Esophagus muscularis mucosa (tissue), 4 donors: ENCODE measurements at places on chromosomes 16 and 17. TPM values are rescaled to one million over a fixed set of nuclear protein-coding genes. Genes with fewer than 3 reads are reported as not detected.

GRCh38 chr17:28717578-28718332 is at the start of gene RAB34:
TSS of gene RAB34 (minus strand) at chr17:28717868. CDS start at chr17:28717266, 602 bp downstream.
- peak; percentile 95 for DNase-seq

DNA sequence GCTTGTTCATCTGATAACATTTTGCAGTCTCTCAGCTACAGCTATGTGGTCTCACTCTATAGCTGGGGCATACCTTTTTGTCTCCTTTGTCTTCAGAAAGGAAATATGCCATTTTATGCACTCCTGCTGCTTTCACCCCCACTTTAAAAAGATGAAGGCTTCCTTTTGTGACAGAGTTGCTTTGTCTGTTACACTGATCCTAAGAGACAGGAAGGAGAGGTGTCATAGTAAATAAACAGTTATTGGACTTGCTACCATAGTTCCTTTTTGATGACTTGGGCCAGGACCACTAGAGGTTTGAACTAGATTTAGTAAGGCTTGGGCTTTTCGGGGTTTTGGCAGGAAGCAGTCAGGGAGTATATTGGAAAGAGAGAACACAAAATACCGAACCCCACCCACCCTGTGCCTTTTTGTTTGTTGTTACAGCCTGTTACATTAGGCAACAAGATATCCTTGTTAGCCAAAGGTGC is 1.8 kb upstream of the METTL9 start:
- no peak for DNase-seq

The KRT33A gene
- not detected for total RNA-seq

DNA sequence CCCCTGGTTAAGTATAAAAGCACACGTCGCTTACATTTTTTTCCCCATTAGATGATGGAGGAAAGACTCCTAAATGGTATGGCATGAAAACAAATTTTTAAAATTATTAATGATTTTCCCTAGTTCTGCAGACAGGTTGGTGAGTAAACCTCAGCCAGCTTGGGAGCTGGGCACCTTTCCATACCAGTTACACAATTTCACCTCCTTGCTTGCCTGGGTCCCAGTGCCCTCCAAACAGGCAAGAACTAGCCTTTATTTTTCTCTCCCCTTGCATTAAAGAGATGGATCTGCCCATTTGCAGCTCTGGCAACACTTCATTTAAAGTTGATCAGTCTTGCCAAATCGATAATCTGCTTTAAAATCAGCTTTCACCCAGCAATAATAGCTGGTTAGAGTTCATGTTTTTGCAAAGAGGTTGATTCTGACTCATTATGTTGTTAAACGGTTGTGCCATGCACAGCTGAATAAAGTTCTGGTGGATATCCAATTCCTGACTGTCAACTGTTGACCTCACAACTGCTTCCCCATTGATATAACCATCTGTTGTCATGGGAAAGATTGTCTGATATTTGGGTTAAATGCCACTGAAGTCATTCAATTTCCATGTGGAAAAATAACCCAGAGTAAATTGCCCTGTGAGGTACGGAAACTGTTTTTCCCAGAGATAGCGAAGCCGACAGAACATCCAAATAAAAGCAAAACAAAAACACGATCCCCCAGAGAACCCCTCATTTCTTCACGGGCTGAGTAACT is 1.3 kb downstream of the C17orf58 start:
- no peak for DNase-seq

The POLR3K gene
- 3.3 TPM for total RNA-seq

GRCh38 chr16:74713876-74714275 is 13.2 kb upstream of the MLKL start:
- DNase-seq: no peak

DNA sequence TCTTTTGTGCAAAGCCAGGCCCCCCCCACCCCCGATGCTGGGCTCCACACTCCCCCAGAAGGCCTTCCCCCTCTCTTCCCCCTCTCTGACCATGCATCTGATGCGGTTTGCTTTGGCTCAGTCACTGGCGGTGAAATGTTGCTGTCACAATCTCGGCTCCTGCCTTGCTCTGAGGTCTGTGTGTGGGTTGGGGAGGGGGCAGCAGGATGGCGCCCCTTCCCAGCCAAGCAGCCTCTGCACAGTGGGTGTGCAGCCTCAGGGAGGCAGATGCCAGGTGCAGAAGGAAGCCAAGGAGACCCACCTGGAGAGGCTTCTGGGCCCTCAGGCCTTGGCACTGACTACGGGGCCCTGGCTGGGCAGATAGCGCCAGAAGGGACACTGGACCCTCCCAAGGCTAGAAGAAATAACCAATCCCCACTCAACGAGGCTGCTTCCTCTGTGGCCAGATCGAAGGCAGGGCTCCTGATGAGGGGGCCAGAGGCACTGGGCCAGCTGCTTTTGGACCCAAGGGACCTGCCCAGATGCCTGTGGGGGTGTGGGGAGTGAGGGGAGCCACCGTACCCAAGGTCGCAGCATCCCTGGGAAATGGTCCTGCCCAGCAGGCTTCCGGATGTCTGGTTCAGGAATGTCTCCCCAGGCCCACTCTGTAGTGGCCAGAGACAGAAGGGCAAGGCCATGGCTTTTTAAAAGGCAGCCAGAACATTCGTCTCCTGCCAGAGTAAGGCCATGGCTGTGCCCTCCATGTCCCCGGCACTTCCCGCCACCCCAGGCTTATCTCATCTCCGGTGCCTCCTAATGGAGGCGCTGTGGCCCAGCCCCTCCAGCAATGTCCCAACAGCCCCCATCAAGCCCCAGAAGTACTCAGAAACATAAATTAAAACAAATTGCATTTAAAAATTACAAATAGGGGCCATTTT is 43.4 kb upstream of the SLC38A10 start:
- no peak for DNase-seq

DNA sequence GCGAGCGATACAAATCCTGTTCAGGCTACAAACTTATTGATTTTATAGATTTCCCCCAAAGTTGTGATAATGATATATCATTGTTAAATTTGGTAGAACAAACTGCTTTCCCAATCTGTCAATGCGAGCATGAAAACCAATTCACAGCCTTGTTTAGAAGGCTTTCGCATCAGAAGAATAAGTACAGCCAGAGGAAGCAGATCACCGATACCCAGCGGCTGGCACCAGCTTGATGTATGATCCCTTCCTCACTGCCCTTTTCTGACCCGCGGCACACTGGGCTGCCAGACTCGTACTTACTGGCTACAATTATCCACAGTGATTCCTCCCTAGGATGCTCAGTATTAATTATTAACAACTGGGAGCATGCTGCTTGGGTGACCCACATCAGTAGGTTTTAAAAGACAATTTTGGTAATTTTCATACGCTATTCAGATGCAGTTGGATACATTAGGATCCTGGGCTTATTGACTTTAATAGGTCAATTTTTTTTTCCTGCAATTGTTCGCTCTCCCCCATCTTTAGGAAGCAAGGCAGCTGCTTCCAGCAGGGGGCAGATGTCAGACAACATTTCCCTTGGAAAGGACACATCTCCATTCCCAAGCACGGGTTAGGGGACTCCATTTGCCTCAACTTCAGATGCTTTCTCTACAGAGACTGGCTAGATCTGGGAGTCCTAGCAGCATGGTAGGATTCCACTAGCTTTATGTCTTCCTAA is 582.7 kb upstream of the PSMD7 start:
- DNase-seq: peak; percentile 66

- no peak for DNase-seq
Observed at GRCh38 chr16:57394444-57394843, 10.1 kb upstream of the CCL17 start.

DNA sequence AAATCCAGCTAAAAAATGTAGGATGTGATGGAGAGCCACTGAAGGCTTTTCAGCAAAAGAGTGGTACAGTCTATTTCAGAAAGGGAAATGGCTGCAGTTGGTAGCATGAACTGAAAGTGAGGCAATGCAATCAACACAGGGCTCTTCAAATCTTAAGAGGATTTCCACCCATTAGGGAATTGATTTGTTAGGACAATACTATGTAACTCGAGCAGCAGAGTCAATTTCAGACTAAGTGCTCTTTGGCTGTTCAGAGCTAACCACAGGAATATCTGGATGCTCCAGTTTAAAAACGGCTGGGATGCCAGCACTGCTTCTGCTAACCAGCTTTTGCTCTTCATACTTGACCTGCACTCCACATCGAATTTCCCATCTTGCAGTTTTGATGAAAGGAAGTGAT is 24.6 kb downstream of the CACNG1 start:
- no peak for DNase-seq

- DNase-seq: no peak
Observed at GRCh38 chr17:7897773-7898172, 9.2 kb downstream of the CHD3 start.
